Inflammatory macrophage treated with lipopolysaccharide for 4 hours (primary cell): ENCODE measurements at places on chromosomes 6 and 20.
A peak's percentile ranks its signal among the peaks of the same experiment; 100 is the strongest.

DNA sequence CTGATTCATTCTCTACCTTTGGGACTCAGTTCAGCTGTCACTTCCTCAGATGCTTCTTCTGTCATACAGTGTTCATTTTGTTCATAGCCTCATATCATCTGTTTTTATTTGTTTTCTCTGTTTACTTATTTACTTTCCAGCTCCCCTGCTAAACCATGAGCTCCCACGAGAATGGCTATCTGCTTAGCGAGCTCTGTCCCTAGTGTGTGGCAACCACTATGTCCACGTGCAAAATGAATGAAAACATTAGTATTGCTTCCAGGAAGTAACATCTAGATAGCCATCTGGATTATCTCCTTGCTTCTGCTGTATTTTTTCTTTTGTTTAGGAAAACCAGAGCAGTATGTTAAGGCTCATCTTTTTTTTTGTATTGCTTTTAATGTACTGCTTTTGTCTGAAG is 417.0 kb upstream of the SLC35B3 start:
- DNase-seq, result no peak

GRCh38 chr6:4802312-4802935 is 26.2 kb downstream of the CDYL start:
- DNase-seq, result no peak

DNA sequence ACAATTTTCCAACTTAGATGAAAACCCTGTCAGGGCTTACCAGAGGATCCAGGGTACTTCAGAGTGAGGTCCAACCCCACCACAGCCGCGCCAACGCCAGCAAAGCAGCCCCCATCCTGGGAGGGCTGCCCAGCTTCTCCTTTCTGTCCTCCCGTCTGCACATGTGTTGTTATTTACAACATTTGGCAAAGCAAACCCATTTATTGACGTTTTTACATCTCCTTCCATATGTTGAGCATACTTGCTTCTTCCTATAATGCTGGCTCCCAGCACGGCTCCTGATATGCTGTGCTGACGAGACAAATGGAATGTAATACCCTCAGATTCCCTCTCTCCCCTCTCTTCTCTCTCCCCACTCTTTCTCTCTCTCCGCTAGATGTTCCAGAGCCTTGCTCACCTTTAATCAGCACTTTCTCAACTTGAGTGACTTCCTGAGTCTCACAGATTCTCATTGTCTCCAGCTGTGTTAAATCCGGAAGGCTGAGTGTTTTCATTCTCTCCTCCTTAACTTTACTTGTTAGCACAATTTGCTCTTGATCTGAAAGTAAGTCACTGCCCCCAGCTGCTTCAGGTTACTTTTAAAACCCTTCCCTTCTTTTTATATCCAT is 22.7 kb downstream of the RCAN2 start:
- DNase-seq, result no peak

DNA sequence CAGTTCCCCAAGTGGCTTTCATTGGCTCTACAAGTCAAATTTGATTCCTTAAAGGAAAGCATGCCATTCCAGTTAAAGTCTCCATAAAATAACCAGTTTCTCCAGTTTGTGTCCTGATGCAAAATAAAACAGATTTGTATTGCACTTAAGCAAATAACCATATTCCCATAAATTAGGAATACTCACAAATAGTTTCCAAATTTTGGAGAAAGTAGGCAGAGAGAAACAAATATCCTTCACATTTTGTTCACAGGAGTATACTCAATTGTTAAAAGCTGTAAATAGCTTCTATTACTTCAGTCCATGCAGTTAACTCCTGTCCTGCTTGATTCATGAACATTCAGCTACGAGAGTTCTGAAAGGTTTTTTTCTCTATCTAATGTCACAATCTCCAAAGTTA is 281.4 kb upstream of the RGS17 start:
- DNase-seq, result no peak

- peak; percentile 73 for DNase-seq
Observed at GRCh38 chr20:45138561-45139300, 14.5 kb upstream of the WFDC12 start.

DNA sequence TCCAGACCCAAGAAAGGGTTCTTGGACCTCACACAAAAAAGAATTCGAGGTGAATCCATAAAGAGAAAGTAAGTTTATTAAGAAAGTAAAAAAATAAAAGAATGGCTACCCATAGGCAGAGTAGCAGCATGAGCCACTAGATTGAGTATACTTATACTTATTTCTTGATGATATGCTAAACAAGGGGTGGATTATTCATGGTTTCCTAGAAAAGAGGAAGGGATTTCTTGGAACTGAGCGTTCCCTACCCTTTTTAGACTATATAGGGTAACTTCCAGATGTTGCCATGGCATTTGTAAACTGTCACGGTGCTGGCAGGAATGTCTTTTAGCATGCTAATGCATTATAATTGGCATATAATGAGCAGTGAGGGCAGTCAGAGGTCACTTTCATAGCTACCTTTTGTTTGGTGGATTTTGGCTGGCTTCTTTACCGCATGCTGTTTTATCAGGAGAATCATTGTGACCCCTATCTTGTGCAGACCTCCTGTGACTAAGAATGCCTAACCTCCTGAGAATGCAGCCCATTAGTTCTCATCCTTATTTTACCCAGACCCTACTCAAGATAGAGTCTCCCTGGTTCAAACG is 44.3 kb downstream of the TENT5A start:
- no peak for DNase-seq

DNA sequence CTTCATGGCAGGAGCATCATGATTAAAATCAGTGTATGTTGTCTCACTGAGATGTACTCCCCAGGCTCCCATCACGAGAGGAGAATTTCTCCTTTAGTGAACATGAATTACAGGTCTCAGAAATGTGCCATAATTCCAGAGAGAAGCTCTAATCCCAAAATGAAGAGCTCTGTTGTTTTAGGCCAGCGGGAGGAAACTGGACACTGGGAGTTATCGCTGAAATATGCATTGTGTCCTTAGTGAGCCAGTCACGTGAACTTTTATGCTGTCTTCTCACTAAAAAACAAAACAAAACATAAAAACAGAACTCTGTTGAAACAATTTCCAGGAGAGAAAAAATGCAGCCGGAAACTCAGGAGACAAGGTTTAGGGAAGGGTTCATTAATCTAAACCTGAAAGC is 315.7 kb upstream of the NT5E start:
- DNase-seq, result no peak

- no peak for DNase-seq
Observed at GRCh38 chr20:48047447-48047846, 262.2 kb upstream of the SULF2 start.

GRCh38 chr20:57895161-57895855 is 185.5 kb upstream of the PMEPA1 start:
- DNase-seq, result no peak

DNA sequence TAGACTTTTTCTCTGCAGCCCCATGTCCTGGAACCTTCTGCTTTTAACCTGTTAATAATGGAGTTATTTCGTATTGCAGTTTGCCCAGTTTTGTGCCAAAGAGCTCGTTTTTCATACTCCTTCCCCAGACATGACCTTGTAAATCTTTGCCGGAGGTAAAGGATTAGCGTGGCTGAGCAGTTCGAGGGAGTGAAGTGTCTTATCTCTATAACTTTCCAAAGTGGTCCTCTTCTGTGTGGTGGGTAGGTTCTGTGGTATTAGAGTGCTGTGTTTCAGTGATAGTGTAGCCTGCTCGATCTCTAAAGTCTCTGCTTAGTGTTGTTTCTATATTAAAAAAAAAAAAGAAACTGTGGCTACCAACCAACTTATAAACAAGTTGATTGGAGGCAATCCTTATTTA is 67.5 kb downstream of the FARS2 start:
- DNase-seq, result no peak

DNA sequence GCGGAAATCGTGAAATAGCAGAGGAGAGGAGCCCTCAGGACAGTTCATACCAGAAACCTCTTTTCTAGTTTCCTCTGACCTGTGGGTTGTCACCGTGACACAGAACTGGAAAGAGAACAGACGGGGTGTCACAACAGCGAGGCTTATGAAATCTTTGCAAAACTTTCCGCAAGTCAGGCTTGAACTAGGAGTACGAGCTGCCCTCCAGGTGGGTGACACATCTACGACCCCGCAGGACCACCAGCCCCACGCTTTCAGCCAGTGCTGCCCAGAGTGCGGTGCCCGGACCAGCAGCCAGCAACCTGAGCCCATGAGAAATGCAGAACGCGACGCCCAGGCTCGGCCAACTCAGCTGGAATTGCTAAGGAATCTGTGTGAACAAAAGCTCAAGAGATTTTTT is 30.8 kb downstream of the WRNIP1 start:
- DNase-seq, result peak; percentile 82

DNA sequence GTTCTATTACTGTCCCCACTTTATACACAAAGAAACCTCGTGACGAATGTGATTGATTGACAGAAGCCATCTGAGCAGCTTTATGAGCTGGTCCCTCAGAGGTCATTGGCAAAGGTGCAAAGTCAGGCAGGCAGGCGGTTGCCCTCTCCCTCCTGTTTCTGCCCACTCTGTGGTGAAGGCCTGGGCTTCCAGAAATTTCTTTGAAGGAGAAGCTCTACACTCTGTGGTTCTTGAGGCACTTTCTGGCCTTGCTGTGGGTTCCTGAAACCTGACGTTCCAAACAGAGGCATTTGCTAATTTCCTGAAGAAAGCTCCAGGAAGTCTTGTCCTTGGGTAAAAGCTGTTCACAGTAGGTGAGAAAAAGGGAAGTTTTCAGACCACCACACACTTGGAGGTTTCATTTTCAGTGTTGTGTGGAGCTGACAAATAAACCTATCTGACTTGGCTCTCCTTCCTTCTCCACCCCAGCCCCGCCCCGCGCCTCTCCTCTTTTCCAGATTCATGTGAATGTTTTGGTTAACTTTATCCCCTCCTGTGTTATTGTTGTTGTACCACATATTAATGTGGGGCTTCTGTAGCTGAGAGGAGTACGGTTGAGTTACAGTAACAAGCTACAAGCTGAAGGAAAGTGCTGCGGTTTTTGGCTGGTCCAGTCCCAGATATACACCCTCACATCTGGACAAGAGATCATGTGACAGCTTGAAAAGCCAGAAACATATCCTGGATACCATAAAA is 274.1 kb downstream of the CLIC5 start:
- peak; percentile 84 for DNase-seq

DNA sequence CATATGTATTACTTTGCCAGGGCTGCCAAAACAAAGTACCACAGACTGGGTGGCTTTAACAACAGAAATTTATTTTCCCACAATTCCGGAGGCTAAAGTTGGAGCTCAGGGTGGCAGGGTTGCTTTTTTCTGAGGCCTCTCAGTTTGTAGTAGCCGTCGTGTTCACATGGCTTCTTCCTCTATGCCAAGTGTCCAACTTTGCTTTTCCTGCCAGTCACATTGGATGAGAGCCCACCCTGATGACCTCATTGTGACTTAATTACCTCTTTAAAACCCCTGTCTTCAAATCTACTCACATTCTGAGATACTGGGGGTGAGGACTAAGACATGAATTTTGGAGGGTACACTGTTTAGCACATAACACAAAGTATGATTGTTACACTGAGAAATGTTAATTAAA is 9.9 kb upstream of the ECT2L start:
- DNase-seq, result no peak

DNA sequence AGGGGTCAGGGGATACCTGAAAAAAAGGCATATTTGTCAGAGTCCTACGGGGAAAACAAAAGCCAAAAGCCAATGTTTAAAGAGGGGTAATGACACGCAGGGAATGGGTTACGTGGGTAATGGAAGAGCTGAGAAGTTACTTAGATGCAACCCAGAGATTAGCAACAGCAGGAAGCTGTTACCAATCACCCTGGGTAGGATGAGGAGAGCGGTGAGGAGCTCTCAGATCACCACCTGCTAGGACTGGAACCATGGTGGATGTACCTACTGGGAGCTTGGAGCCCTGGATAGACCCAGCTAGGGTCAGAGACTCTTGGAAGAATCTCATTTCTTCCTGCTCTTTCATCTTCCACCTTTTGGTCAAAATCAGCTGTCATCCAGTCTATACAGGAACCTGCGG is 51.2 kb upstream of the RNF24 start:
- DNase-seq, result no peak

- DNase-seq, result no peak
Observed at GRCh38 chr6:106967936-106968555, 6.5 kb downstream of the CD24 start.

DNA sequence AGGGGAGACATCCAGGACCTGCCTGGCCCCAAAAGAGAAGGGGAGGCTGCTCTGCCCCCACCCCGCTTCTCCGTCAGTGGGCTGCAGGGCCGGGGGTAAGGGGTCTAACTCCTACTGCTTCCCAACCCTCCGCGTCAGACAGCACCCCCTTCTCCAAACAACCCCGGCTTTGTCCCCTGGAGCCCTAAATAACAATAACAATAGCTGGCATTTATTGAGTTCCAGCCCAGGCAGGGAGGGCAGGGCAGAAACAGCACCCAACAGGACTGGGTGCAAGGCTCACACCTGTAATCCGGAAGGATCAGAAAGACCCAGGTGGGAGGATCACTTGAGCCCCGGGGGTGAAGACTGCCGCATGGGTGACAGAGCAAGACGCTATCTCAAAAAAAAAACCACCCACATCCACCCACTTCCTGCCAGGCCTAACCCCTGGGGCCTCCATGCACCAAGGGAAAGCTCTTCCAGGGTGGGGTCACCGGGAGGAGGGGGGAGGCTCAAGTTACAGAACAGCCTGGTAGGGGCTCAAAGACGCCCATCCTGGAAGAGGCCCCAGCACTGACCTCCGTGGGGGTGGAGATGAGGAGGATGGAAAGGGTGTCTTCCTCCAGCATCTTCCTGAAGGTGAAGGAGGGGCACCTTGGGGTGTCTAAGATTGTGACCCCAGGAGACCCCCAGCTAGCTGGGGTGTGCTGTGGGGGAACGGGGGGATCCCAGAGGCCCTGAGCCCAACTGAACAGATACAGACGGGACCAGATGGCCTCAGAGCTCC is 1.3 kb upstream of the FNDC11 start:
- DNase-seq, result no peak

- DNase-seq, result no peak
Observed at GRCh38 chr20:44395461-44396340, 40.2 kb downstream of the HNF4A start.

- DNase-seq, result no peak
Observed at GRCh38 chr6:165805067-165805555, 142.1 kb upstream of the PDE10A start.

DNA sequence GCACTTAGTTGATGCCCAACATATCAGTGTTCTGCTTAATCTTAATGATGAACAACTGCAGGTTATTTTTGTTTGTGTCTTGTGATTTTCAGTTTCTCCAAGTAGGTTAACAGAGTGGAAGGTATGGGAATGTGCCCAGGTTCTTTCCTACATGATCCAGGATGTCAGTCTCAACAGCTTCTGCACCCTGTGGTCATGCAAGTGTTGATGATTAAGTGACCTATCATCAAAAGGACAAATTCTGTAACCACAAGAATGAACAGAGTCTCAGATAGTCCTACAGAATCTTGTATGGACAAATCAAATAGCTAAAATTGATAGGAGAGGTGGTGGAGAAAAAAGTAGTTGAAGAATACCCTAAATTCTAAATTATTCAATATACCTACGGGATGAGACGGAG is 26.1 kb downstream of the MAN1A1 start:
- DNase-seq, result no peak

GRCh38 chr20:41169791-41170351 is 32.5 kb downstream of the PLCG1 start:
- no peak for DNase-seq

- DNase-seq, result peak; percentile 59
Observed at GRCh38 chr6:26097268-26097875, 10.1 kb downstream of the HFE start.
